ENCODE measurements at places on chromosomes 12 and 14. TPM values are rescaled to one million over a fixed set of nuclear protein-coding genes. Genes with fewer than 3 reads are reported as not detected.

DNA sequence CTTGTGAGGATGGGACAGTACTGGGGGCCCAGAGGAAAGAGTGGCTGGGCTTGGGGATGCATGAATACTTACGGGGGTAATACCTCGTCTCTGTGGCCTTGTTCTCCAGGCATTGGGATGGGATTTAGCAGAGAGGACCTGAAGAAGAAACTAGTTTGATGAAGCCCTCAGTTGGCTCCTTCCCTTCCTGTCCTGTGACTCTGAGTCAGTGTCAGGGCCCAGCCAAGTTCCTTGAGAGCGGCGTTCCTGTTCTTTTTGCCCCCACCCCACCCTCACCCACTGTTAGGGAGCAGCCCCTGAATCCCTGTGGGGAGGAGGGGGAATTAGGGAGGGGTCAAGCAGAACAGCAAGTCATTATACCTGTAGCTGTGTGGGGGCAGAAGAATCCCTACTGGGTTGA, 5.2 kb upstream of the LRP1-AS start:
- peaks cover 53% of the 10 kb centered on the region for H3K4me1 ChIP-seq
- H3K27me3 ChIP-seq = no peaks in the 10 kb centered on the region

- no peaks in the 10 kb centered on the region for H3K36me3 ChIP-seq
- no peak overlapping the region for H3K4me3 ChIP-seq
- peak; percentile 34 for DNase-seq
- no peaks in the 10 kb centered on the region for H3K27me3 ChIP-seq
- no peaks in the 10 kb centered on the region for H3K4me1 ChIP-seq
Observed at GRCh38 chr12:113142173-113142885, 6.8 kb upstream of the RASAL1 start.

- no peaks in the 10 kb centered on the region for H3K36me3 ChIP-seq
- peaks cover 15% of the 10 kb centered on the region for H3K4me1 ChIP-seq
- H3K27ac ChIP-seq = no peak overlapping the region
- no peak for DNase-seq
- peaks cover 12% of the 10 kb centered on the region for H3K27me3 ChIP-seq
Observed at GRCh38 chr12:51872689-51872981, 15.3 kb upstream of the ANKRD33 start.

Gene ATP5F1B
- total RNA-seq = 318 TPM

Gene NRL
- 4.6 TPM for total RNA-seq
